Stimulated activated CD8-positive, alpha-beta memory T cell treated with anti-CD3 and anti-CD28 coated beads, Interleukin-4, amount 100 ng/mL, for 1 hour (primary cell): ENCODE measurements at places on chromosomes 3 and 15.

DNA sequence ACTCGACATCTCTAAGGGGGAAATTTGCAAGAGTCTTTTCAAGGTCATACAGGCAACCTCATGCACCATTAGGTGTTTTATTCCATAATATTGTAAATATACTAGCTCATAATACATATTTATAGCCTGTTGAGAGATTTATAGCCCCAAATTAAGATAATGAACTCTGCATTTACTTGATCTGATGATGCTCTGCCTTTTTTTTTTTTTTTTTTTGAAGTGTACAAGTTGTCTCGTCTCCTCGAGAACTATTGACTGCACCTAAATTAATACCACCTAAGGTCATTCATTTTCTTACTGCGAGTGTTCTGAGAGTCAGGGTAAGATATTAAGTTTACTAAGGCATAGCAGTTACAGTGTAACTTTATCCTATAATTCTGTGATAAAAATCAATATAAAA, 6.1 kb downstream of the CHRNA5 start:
- no peak for DNase-seq

GRCh38 chr3:60216462-60217075, 1034.7 kb downstream of the FHIT start:
- DNase-seq, result no peak

DNA sequence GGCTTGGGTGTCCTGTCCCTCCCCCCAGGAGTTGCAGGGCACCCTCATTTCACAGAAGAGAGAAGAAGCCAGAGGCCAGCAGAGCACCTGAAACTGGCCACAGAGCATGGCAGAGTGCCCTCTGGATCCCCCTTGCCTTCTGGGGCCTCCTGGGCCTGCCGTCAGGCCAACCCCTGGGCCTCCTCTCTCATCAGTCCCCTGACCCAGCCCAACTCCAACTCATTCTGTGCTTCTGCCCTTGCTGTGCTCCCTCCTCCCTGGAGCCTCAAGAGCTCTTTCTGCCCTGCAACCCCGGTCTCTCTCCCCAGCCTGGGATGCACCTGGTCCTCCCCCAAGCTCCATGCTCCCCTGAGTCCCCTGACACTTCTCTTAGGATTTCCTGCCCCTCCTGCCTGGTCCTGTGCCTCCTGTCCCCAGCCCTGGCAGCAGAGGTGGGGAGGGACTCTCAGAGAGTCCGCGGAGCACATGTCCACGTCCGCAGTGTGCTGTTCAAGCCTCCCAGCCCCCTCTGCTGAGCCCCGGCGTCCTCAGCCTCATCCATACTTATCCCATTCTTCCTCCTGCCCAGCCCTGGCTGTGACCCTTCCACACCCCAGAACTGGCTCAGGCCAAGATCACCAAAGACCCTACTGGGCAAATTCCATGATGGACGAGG, 30.5 kb upstream of the CACNA2D2 start:
- DNase-seq, result no peak

DNA sequence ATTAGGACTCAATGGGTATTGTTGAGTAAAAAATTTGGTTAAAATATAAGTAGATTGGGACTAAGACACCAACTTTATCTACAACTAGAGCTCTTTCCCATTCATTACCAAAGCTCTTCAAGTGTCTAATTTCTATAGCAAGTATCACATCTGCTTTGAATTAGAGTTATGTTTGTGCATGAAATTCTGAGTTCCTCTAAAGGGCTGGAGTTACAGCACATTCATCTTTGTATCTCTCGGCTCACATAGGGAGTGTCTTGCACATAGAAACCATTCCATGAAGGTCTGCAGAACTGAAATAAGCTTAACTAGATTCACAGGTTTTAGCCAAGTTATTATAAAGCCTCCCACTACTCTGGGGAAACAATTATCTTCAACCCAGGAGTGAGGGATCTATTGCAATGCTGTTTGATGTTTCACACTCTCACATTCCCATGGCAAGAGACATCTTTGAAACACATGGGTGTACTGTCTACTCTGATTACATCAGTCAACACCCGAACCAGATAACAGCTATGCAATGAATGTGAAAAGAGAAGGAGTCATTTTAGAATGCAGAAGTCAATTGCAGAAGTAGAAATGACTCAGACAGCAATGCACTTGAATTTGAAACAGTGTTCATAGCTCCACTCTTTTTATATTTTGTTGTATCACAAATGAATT, 93.1 kb upstream of the KBTBD8 start:
- DNase-seq, result no peak

GRCh38 chr3:69833591-69833990, 94.3 kb downstream of the MITF start:
- DNase-seq, result no peak

- DNase-seq, result no peak
Measured at GRCh38 chr3:75176937-75177336, 487.2 kb upstream of the FRG2C start.

DNA sequence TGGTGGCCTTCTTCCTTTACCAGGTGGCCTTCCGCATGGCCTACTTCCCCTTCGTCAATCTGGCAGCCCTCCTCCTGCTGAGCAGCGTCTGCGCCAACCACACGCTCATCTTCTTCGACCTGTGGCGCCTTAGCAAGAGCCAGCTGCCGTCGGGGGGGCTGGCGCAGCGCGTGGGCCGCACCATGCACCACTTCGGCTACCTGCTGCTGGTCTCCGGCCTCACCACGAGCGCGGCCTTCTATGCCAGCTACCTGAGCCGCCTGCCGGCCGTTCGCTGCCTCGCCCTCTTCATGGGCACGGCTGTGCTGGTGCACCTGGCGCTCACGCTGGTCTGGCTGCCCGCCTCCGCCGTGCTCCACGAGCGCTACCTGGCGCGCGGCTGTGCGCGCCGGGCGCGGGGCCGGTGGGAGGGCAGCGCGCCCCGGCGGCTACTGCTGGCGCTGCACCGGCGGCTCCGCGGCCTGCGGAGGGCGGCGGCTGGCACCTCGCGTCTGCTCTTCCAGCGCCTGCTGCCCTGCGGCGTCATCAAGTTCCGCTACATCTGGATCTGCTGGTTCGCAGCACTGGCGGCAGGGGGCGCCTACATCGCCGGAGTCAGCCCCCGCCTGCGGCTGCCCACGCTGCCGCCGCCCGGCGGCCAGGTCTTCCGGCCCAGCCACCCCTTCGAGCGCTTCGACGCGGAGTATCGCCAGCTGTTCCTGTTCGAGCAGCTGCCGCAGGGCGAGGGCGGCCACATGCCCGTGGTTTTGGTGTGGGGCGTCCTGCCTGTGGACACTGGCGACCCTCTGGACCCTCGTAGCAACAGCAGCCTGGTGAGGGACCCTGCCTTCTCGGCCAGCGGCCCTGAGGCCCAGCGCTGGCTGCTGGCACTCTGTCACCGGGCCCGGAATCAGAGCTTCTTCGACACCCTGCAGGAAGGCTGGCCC, 9.9 kb downstream of the DISP2 start:
- DNase-seq, result peak; percentile 68

GRCh38 chr3:26525013-26525412, 97.6 kb upstream of the LRRC3B start:
- DNase-seq, result no peak

GRCh38 chr3:161372321-161373260, 1.3 kb upstream of the SPTSSB start:
- DNase-seq, result no peak

- no peak for DNase-seq
Measured at GRCh38 chr15:83881156-83881555, 227.2 kb downstream of the ADAMTSL3 start.

DNA sequence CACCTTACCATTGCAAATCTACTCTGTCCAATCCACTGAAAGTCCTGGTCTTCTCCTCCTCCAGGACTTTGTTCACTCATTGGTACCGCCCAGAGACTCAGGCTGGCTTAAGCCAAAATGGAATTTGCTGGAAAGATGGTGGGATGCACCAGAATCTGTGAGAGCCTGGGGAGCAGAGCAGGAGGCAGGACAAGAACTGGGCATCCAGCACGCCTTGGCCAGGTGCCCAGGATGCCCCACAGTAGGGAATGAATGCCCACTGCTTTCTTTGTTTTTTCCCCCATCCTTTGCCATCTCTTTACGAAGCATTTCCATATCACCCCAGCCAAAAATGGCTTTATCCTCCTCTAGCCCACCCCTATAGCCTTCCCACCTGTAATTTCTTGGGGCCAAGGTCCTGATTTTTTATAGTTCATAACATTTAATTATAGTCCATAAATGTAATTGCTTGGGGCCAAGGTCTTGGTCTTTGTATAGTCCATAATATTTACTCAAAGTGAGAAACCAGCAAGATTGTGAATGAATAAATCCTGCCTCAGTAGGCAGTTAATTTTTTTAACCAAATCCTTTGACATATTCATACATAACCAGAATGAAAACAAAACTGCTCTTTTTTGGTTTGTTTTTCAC, 23.3 kb upstream of the IREB2 start:
- DNase-seq, result no peak

GRCh38 chr15:81273200-81273599, 50.7 kb downstream of the STARD5 start:
- no peak for DNase-seq

- no peak for DNase-seq
Measured at GRCh38 chr3:60953351-60953750, 297.9 kb downstream of the FHIT start.

DNA sequence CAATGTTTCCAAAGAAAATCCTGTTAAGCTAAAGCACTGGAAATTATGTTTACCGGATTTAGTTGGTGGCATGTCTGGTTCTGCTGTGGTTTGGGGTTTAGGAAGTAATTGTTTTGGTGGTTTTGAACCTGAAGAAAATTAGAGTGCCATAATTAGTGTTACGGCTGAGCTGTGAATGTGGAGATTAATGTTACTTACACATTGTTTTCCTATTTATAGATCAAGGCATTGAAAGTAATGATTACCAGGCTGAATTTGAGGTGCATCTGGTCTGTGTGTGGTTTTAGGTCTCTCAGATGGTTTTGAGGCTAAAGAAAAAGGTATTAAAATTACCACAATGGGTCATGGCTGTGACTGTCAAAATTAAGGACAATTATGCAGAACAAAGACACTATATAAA, 128.9 kb downstream of the TFG start:
- no peak for DNase-seq

DNA sequence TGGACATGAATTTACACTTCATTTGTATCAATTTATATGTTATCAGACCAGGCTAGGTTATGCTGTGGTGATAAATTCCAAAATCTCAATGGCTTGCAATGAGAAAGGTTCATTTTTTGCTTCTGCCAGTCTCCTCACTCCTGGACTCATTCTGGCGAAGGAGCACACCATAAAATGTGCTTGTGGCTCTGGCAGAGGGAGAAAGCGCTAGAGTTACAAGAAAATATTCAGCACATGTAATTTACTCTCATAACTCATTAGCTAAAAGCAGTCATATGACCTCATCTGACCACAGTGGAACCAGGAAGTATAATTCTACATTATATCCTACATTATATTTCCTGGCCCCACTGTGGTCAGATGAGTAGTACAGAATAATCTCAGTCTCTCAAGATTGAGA, 193.8 kb downstream of the BCHE start:
- DNase-seq, result no peak

GRCh38 chr3:38567498-38567897, 71.4 kb downstream of the EXOG start:
- DNase-seq, result no peak

GRCh38 chr15:100114571-100114970, 227.2 kb downstream of the ADAMTS17 start:
- no peak for DNase-seq

DNA sequence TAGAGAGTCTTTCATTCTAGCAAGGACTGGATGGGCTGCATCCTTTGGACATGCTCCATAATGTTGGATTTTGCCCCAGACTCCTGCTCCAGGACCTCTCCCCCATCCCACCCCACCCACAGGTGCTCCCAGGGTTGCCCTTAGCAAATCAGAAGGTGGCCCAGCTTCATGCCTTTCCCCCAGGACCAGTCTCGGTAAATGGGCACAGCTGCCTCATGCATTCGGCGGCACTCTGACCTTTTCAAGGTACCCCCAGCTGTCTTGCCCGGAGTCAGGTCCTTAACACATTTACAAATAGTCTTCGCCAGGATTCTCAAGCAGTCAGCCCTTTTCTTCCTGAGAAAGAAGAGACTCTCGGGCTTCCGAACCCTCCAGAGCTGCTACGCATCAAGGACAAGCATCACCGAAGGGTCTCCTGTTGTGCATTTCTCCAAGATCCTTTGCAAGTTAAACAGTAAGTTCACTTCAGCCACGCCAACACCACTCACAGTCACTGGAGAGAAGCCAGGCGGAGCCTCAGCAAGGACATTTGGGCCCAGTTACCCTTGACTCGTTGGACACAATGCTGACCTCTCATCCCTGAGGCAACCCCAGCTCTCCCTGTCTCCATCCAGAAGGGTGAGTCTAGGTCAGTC, 287.8 kb downstream of the FAM43A start:
- DNase-seq, result no peak

GRCh38 chr3:4496087-4496452, 2.9 kb downstream of the ITPR1 start:
- DNase-seq, result no peak

DNA sequence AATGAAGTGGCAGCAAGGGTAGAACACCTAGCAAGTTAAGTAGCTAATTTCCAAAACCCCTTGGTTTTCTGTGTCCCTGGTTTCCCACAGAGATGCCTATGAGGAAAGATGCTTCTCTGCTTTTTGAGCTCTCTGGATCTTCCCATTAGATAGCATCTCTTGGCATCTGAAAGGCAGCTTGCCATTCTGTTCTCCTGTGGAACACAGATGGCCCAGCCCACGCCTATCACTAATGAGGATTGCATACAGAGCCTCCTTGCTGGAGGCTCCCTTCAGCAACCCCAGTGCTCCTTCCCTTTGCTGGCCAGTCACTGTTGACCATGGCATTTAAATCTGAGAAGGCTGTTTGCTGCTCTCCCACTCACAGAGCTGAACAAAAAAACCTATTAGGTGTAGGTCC, 34.4 kb upstream of the ETV5 start:
- no peak for DNase-seq

GRCh38 chr3:22555753-22556435, 647.2 kb upstream of the UBE2E2 start:
- DNase-seq, result no peak

- DNase-seq, result no peak
Measured at GRCh38 chr3:106963442-106963841, 413.8 kb upstream of the CCDC54 start.

GRCh38 chr3:16173283-16174025, 1.0 kb upstream of the GALNT15 start:
- DNase-seq, result no peak

GRCh38 chr3:157408499-157409149, 28.0 kb upstream of the PTX3 start:
- DNase-seq, result no peak

DNA sequence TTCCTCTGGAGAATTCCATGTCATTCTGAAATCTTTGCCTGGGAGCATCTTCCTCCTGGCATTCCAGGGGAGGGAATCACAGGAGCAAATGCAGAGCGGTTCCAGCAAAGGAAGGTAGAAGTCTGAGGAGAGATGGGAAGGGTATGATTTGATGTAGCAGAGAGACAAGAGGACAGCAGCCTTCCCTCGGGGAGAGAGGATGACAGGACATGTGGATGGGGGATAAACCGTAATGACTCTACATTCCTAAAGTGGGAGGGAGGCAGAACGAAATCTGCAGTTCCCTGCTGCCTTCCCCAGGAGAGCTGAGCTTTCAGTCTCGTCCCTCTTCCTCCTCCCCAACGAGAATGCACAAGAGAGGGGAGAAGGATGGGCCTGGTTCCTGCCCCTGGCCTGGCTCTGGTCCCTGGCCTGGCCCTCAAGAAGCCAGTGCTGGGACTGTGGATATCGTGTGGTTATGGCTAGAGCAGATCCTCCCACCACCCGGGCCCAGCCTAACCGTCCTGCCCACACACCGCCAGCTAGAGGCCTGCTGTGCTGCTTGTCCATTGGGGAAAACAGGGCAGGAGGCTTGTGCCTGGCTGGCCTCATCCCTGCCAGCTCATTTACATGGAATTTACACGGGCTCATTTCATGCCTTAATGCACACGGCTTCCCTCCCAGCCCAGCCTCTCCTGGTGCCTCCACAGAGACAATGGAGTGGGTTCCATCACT, 26.6 kb downstream of the SEMA7A start:
- DNase-seq, result no peak
